Hematopoietic multipotent progenitor cell treated with erythropoietin and hydrocortisone succinate and interleukin-3 and kit ligand, for 15 days (in vitro differentiated cells): ENCODE measurements at places on chromosomes 4 and X.
A peak's percentile ranks its signal among the peaks of the same experiment; 100 is the strongest.

GRCh38 chrX:84335121-84335520 is 147.1 kb upstream of the RPS6KA6 start:
- no peak for DNase-seq

- no peak for DNase-seq
These were observed 46.3 kb downstream of the ARHGAP6 start for GRCh38 chrX:11619441-11619840.

DNA sequence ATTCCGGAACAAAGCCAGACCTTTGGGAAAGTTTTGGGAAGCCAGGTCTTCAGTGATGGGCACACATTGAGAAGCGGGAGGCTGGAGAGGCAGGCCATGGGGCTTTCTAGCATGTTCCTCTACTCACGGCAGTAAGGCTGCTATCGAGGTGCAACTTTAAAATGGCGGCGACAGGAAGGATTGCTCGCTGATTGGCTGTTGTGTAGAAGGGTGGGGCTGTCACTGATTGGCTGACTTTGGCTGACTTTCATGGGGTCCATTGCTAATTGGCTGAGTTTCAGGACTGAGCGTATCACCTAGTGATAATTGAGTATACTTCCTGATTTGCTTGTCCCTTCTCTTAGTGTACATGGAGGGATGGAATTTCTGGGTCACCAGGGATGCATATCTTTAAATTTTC is 19.7 kb upstream of the GLOD5 start:
- no peak for DNase-seq

- no peak for DNase-seq
These were observed 159.2 kb downstream of the ADGRL3 start for GRCh38 chr4:61359301-61359700.

DNA sequence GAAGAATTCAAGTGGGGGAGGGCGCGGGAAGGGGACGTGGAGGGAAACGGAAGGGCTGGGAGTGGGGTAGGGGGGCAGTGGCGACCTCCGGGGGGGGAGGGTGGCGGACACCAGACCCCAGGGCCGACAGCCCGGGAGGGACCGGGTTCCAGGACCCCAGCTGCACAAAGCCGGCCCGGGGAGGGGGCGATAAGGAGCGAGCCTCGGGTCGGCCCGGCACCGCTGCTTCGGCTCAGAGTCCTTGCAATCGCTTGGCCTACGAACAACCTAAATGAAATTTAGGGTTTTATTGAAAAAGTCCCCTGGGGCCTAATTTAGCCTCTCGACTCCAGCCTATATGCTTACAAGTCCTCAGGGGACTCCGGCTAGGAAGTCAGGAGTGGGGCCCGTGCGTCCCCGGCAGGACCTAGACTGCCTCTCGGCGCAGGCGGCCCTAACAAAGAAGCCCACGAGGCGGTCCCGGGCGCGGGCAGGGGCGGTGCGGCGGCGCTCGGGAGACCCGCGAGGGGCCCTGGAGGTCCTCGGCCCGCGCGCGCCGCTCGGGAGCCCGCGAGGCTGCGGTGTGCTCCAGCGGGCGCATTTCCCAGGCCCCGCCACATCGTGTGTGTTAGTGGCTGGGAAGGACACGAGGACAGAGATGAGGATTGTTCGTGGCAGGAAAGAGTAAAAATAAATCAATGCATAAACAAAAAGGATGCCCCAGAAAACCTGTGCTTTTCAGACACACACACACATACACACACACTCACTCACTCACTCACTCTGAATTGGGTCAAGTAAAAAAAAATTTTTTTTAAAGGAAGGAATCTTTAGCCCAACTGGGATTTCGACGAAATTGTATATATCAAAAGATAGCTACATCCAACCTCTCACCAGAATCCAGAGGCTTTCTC is 70.0 kb downstream of the MGST2 start:
- no peak for DNase-seq

DNA sequence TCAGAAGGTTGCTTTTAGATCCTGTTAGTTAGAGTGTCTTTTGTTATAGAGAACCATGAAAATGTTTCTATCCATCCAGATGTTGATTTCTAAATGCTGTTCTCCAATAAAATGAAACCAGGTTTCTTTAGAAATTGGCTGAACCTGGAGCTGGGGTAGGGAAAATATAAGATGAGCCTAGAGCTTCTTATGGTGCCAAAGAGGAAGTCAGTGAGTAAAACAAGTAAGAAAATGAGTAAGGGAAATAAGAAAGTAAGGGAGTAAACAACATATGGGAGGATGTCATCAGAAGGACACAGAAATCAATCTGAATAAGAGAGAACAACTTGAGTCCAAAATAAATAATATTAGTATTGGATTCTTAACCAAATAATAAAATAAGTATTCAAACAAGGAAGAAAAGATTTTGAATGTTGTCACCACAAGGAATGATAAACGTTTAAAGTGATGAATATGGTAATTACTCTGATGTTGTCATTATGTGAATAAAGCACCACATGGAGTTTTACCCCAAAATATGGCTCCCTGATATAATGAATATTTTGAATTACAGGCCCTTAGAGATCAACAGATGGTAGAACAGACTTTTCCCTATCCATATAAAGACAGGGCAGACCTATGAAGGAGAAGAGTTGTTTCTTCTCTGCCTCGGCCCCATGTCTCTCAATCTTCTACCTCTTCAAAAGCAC is 506.1 kb downstream of the IL15 start:
- no peak for DNase-seq

DNA sequence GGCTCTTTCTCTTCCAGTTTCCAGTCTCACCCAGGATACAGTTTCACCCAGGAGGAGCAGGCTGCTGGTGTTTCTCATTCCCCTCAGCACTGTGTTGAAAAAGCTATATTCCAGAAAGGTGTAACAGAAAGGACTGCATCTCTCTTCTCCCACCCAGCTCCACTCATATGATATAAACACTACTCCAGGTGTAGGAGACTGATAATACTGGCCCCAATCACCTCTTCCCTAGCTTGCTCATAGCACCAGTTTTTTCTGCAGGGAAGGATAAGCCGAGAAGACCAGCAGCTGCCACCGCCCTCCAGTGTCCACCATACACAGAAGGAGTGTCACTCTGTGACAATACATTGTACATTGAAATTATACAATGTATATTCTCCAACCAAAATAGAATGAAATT is 105.5 kb upstream of the STK26 start:
- DNase-seq = peak; percentile 53

DNA sequence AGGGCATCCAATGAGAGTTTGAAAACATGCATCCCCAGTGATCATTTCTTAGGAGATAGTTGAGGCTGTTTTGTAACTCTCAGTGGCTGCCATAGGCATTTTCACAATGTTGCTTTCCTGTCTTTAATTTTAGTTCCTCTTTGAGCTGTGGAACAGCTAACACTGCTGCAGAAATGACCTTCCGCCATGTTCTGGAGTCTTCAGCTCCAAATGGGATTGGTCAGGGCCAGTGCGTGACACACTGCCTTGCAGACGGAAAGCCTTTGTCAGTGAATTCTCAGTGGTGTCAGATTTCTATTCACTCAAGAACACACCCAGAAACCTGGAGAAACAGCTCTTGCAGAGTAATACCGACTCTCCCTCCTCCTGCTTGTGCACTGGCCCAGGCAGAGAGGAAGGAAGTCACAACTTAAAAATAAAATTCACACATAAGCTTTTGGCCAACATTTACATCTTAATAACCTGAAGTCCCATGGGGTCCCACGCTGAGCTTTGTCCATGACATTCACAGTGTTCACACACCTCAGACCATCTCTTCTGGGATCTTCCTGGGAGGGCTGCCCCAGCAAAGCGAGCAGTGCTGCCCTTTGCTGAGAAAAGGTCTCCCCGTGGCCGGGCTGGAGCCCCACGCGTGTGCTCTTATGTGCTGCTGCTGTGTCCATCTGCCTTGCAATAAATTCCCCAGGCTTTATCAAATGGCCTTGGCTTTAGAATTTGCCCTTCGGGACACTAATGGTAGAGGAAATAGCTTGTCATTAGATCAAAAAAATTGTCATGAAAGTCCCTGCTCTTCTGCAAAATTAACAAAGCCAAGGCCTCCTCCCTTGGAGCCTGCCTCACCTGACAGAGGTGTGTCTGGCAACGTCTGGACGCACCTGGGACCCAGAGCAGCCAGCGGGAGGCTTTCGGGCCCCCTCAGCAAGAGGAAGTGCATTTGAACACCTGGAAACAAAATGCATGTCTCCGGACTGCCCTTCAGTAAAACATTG is 126.8 kb downstream of the IRF2 start:
- no peak for DNase-seq

- DNase-seq = no peak
These were observed 15.2 kb downstream of the BCOR start for GRCh38 chrX:40082447-40083119.

GRCh38 chr4:171676555-171677215 is 136.5 kb upstream of the GALNTL6 start:
- DNase-seq = no peak

DNA sequence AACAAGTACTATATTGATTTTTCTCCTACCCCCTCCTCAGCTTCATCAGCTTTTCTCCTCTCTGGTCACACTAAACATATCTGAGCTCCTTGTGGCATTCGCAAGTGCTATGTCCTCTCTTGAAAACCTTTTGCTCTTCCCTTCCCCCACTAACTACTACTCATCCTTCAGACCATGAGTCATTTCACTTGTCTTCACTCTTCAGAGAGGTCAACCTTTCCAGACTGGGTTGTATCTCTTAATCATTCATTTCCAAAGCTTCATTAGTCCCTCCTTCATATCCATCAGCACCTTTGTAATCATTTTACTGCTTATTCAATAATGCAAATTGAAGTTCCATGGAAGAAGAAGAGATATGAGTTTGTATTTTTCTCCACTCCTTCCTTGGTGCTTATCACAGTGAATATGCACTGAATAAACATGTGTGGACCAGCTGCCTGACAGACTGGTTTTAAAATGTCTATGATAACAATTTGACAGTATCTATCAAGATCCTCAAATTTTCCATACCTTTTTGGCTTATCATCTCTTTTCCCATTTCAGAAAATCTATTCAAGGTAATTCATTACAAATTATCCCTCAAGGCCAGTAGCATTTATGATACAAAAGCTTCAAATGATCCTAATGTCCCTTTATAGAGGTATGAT is 28.4 kb downstream of the DDX60L start:
- no peak for DNase-seq

DNA sequence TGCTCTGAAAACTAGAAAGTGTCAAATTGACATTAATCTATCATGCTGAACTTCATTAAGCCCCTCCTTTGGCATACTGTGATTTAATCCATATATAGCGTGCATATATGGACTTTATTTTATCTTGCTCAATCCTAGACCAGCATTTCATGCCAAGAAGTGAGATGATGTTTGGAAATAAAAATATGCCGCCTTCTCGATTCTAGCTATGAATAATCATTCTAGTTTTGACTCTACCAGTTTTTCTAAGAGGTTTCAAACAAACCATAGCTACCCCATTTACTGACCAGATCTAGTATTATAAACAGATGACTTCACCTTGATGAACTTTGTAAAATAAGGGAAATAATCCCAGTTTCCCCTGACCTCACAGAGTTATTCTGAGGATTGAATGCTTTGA is 95.0 kb downstream of the ARX start:
- DNase-seq = no peak

GRCh38 chr4:69909195-69909594 is 21.7 kb upstream of the CSN1S1 start:
- no peak for DNase-seq

- DNase-seq = no peak
These were observed 9.3 kb downstream of the DIPK2B start for GRCh38 chrX:45191383-45191782.

- no peak for DNase-seq
These were observed 35.6 kb downstream of the VCX3B start for GRCh38 chrX:8500203-8500602.

DNA sequence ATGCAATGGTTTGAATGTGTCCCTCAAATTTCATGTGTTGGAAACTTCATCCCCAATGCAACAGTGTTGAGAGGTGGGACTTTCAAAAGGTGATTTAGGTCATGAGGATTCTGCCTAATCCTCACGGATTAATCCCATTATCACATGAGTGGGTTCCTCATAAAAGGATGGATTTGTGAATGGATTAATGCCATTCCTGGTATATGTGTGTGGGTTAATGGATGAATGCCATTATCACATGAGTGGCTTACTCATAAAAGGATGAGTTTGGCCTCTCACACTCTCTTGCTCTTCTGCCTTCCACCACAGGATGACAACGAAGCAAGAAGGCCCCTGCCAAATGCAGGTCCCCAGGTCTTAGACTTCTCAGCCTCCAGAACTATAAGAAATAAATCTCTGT is 30.5 kb upstream of the NEUROG2 start:
- DNase-seq = no peak

DNA sequence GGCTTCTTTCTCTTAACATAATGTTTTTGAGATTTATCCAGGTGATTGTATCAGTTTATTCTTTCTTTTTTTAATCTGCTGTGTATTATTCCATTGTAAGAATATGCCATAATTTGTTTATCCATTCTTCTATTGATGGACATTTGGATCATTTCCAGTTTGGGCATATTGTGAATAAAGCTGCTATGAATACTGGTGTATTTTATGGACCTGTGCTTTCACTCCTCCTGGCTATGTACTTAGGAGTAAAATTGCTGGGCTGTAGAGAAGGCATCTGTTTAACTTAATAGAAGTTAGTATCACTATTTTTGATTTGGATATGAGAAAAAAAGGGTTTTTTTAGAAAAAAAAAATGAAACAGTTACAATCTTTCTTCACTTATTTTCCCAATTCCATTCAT is 50.0 kb upstream of the FAM9C start:
- no peak for DNase-seq

DNA sequence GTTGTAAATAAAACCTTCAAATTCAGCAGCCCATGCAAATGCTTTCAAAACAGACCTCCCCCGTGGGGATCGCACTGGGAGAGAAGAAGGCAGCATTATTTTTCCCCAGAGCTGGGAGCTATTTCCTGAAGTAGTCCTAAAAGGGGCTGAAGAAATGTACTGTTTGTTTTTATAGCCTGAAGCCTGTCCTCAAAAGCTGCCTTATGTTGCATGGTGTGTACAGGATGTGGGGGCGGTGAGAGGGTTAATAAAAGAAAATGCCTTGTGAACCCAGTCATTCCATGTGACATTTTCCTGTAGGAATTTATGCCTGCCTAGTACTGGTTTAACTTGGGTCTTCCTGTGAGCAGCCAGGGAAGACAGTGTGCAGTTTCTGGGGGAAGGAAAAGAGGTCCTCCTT is 144.1 kb downstream of the SOWAHB start:
- no peak for DNase-seq

DNA sequence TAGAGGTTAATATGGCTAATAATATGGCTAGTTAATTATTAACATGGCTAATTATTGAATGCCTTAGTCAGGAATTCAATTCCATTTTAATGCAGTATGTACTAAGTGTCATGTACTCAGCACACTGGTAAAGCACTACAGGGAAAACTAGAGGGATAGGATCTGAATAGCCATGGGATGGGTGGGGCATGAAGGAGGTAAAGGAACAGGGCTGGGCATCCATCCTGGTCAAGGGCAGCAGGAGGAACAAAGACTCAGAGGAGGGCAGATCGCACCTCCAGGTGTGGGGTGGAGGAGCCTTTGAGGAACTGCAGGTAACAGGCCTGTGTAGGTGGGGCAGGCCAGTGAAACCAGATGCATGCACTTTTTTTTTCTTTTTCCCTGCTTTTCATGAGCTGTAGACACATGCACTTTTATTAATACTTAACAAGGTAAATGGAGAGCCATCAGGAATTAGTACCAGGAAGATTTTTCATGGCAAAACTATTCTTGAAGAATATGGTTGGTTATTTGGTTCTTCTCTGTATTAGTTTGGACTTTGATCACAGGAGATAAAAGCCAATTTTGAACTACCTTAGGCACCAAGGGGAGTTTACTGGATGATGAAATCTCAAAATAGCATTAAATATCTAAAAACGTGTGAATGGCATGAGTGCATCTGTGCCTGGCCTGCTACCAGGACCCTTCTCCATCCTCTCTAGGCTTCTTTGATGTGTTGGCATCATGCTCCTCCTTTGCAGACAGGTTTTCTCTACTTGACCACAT is 88.3 kb downstream of the CC2D2A start:
- no peak for DNase-seq

- DNase-seq = no peak
These were observed 2.9 kb downstream of the ANTXR2 start for GRCh38 chr4:80069837-80070731.
